ENCODE measurements at places on chromosomes 1 and 21.

- DNase-seq, result no peak
These were observed 396.5 kb downstream of the SMYD3 start for GRCh38 chr1:246110343-246111219.

DNA sequence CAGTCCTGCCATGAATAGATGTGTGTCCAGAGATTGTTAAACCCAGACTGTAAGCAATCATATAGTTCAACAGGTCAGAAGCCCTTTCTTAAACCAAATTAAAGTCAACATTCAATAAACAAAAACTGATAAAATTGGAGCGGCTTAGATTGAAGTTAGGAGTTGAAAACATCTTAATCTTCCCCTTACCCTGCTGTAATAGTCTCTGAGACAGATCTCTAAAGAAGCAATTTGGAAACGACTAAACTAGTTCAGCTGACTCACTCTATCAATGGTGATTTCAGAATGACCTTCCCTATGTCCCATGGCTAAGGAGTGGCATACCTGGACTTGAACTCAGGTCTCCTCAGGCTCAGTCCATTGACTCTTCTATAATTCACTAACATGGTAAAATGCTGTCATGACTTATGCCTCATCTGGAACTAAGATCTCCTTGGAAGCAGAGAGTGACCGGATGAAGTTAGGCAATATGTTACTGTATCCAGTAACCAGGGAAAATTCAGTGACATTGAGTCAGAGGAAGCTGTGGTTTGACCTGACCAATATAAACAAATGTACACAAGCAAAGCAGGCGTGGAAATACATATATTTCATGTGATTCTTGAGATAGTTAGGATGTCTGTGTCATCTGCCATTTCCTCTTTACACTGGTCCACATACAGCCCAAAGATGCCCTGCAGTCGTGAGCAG is 30.1 kb downstream of the SGIP1 start:
- no peak for DNase-seq

- DNase-seq, result no peak
These were observed 102.7 kb upstream of the CD55 start for GRCh38 chr1:207218512-207219362.

DNA sequence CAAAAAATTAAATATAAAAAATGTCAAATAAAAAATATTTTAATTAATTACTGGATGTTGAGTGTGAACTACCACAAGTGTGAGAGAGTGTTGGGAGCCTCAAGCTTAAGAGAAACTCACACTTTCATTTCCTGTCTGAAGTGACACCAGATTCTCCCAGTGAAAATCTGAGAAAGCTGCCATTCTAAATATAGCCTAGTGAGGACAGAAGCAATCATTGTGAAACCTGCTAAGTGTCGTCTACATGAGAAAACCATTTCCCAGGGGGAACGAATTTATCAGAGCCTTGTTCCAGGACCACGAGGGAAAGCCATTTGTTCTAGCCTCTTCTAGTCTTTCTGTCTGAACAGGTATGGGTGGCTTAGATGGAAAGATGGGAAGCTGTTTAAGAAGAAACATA is 329.3 kb upstream of the PRMT6 start:
- DNase-seq, result no peak

DNA sequence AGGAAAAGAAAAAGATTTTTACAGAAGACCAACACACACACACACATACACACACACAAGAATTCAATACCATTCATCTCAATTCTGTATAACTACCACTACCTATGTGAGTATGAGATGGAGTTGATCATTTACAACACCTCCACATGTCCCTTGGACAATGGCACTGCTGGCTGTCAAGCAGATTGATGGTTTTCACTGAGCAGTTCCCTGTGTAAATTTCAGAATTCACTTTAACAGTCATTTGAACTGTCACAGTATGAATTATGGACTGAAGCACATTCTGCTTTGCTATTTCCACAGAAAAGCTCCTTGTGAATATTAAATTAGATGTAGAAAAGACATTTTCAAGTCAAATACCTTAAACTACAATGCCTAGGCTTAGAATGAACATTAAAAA is 14.3 kb downstream of the KCNT2 start:
- DNase-seq, result no peak

Data from stimulated activated CD4-positive, alpha-beta T cell treated with anti-CD3 and anti-CD28 coated beads, TNF-alpha, amount 100 ng/mL, for 4 hours (primary cell).